ENCODE measurements at places on chromosomes 4 and X.

- DNase-seq, result no peak
Measured at GRCh38 chr4:186105647-186106321, 1.3 kb downstream of the FAM149A start.

GRCh38 chr4:107618656-107619055 is 101.4 kb downstream of the PAPSS1 start:
- DNase-seq, result no peak

DNA sequence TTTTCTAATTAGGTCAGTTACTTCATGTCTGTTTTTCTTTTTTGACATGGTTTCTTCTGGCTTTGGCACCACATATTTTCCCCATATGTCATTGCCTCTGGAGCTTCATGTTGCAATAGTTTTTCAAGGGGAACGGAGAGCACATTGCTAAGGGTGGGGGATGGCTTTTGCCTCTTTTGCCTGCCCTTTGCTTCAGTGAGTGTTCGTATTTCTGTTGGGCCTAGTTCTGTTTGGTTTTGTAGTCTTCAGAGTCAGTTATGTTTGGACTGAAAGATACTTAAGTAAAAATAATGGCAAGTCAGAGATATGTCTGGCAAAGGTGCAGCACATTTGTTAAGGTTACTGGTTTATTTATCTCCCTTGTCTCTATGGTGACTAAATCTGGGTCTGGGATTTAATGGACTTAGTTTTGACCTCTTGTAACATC is 29.1 kb downstream of the FHL1 start:
- DNase-seq, result no peak

DNA sequence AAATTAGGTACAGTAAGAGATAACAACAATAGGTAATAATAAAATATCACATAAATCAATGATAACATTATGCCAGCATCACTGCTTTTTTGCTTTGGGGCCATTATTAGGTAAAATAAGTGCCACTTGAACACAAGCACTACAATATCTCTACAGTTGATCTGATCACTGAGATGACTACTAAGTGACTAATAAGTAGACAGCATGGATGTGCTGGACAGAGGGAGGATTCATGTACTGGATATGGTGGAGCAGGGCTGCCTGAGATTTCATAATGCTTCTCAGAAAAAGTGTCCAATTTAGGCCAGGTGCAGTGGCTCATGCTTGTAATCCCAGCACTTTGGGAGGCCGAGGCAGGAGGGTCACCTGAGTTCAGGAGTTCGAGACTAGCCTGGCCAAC is 137.8 kb upstream of the IL1RAPL2 start:
- DNase-seq, result no peak

GRCh38 chr4:155032521-155033229 is 175.8 kb upstream of the NPY2R start:
- no peak for DNase-seq

GRCh38 chr4:117700111-117700892 is 334.0 kb upstream of the NDST3 start:
- no peak for DNase-seq

DNA sequence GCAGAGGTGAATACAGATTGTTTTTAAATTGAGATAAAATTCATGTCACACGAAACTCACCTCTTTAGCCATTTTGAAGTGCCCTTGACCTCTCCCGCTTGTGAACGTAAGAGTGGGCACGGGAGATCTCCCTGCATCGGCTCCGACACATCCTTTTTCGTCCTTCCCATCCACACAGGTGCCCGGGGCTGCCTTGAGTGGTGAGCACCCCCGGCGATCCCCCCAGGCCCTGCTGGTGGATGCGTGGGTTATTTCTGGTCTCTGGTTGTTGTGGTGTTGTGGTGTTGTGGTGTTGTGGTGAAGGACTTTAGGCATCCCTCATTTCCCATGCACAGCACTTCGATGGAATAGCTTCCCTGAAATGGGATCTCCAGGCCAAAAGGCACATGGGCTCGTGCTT is 46.1 kb downstream of the PSAPL1 start:
- no peak for DNase-seq

DNA sequence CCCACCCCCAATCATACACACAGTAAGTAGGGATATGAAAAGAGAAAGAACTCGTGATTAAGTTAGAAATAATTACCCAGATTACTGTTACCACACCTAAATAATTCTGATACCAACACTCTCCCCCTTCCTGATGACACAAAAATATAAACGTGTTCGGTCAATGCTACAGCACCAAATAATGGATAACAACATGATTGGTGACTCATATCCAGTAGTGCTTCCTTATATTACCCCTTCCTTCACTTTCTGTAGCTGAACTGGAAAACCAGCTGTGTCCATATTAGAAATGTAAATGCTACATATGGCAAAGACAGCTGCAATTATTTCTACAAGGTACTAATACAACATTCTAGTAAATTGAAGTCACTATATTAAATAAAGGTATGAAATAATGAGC is 20.8 kb downstream of the EIF4E start:
- no peak for DNase-seq

DNA sequence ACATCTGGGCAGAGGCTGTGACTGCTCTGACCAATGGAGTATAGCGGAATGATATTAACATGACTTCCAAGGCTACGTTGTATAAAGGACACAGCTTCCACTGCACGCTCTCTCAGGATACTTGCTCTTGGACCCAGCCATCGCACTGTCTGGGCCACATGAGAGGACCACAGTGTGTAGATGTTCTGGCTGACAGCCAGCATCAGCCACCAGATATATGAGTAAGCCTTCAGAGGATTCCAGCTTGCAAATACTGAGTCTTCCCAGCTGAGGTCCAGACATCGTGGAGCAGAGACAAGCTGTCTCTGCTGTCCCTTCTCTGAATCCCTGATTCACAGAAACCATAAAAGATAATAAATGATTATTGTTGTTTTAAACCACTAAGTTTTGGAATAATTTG is 146.8 kb upstream of the USP9X start:
- DNase-seq, result no peak

- DNase-seq, result no peak
Measured at GRCh38 chr4:24282446-24282845, 301.9 kb downstream of the DHX15 start.

DNA sequence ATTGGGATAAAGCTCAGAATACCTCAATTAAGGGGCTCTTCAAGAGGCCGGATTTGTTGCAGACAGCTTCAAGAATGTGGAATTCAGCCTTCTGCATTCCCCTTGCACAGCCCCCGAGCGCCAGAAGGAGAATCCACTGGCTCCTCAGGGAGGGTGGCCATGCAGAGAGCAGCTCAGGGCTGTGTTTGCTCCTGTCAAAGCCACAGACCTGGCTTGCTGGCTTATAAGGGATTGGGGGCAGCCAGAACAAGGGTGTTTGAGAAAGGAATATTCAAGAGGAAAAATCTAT is 36.8 kb downstream of the ING2 start:
- DNase-seq, result no peak

DNA sequence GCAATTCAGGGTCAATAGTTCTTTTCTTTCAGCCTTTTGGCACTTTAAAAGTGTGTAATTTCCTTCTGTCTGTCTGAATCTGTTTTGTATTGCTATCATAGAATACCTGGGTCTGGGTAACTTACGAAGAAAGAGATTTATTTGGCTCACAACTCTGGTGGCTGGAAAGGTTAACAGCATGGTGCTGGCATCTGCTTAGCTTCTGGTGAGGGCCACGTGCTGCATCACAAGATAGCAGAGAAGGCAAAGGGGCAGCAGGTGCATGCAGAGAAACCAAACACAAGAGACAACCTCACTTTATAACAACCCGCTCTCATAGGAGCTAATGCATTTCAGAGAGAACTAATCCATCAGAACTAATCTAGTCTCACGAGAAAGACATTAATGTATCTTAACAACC is 18.8 kb downstream of the RGN start:
- no peak for DNase-seq

- no peak for DNase-seq
Measured at GRCh38 chr4:83170952-83171399, 56.4 kb upstream of the PLAC8 start.

GRCh38 chr4:113756005-113756410 is 5.5 kb downstream of the CAMK2D start:
- no peak for DNase-seq

GRCh38 chrX:54237014-54237413 is 54.0 kb upstream of the FAM120C start:
- no peak for DNase-seq

GRCh38 chrX:73847100-73847499 is 284.1 kb downstream of the CHIC1 start:
- DNase-seq, result no peak

GRCh38 chr4:114312338-114312737 is 286.3 kb upstream of the UGT8 start:
- no peak for DNase-seq

DNA sequence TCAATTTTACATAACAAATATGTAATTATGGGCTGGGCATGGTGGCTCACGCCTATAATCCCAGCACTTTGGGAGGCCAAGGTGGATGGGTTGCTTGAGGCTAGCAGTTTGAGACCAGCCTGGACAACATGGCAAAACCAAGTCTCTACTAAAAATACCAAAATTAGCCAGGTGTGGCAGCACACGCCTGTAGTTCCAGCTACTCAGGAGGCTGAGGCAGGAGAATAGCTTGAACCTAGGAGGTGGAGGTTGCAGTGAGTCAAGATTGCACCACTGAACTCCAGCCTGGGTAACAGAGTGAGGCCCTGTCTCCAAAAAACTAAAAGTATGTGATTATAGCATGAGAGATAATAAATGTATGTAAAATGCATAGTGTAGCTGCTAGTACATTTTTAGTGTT is 229.0 kb downstream of the PPARGC1A start:
- no peak for DNase-seq

- peak; percentile 37 for DNase-seq
Measured at GRCh38 chrX:21959362-21960051, 19.0 kb downstream of the SMS start.

DNA sequence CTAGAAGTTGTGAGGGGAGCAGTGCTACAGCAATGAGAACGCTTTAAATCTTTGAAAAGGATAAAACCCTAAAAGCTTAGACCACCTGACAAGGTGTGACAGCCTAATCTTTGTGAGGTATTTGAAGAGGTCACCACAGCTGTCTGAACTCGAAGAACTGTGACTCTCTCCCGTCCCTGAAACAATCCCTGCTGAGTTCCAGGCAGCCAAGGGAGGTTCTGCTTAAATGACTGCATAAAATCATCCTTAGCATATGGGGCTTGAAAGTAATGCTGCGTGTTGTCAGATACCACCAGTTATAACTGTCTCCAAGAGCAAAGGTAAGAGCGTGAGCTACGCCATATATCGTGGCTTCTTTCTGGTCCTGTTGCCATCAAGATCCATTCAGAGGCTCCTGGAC is 696.3 kb downstream of the PCDH7 start:
- DNase-seq, result no peak

GRCh38 chrX:9164086-9164485 is 130.2 kb upstream of the FAM9B start:
- DNase-seq, result no peak

DNA sequence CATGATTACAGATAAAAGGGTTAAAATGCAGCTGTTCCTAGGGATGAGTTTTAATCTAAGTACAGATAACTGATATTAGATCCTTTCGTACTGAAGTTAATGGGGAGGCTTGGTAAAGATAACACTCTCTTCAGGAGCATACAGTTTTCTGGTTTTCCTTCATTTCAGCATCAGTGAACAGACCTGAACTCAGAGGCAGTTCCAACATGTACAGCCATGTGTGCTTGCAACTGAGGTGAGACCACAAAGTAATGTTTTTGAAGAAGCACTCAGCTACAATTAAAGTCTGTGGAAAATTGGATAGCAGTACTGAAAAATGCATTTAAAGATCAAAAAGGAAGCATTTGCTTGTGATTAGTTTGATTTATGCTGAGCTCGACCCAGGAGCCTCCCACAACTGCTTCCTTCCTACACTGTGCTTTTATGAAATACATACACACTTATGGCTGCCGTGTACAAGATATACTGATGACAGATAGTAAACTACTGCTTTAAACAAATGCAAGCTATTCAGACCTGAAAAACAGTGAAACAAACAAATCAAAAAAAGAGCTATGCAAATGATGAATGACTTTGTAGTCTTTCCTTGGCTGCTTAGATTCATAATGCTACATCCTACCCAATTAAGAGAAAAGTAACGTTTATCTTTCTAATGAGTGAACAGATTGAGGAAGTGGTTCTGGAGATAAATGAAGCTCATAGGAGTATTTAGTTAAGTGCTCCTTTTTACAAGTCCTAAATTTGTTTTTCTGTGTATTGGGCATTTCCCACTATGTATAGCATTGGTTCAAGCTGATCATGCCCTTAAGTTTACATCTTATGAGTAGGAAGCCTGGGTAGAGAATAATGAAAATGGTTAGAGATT is 68.4 kb downstream of the PDLIM5 start:
- DNase-seq, result no peak

DNA sequence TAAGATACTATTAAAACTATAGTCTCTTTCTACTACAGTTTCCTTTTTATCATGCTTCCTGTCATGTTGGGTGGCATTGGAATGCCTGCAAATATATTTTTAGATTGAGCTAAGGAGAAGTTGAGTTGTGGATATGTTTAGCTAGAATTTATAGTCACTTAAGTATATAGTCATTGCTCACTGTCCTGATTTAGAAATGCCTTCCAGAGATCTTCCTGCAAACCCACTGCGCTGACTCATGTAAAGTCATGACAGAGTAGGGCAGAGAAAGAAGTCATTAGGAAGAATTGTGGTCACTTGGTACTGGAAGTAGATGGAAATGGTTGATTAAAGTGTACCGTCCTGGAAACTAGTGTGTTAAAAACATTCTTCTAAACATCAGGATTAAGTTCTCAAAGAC is 490.3 kb upstream of the PABPC4L start:
- DNase-seq, result no peak

DNA sequence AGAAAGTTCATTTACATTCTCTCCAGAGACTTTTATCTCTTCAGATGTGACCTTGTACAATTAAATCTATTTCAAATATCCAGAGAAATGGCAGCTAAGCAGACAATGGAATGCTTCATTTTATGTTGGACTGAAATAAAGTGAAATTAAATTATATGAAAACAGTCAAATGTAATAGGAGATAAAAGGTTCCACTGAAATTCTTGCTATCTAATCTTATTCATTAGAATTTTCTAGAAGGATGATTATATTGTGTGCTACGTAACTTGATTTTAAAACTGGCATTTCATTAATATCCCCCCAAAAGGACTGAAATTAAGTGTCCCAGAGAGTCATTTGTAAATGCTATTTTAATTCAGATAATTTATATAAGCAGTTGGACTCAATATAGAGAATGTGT is 646.9 kb upstream of the GALNT7 start:
- DNase-seq, result no peak

- DNase-seq, result no peak
Measured at GRCh38 chrX:39502486-39502885, 595.3 kb downstream of the BCOR start.

DNA sequence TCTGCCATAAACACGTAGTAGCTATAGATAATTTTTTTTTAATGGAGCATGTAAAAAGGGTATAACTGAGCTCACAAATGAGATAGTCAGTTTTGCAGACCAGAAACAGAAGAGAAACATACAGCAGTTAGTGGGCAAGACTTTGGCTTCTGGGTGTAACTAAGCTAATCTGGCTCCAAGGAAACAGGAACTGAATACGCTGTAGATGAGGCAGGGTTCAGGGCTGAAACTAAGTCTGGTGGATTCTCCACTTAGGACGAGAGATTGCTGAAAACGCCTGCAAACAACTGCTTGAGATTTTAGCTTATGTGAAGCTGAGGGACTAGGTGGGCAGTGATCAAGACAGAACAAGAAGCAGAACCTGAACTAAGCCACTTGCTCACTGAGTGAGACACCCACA is 91.7 kb downstream of the SMIM20 start:
- DNase-seq, result no peak

All from vagina (tissue), 2 donors.